ENCODE measurements at places on chromosomes 1 and 21.

DNA sequence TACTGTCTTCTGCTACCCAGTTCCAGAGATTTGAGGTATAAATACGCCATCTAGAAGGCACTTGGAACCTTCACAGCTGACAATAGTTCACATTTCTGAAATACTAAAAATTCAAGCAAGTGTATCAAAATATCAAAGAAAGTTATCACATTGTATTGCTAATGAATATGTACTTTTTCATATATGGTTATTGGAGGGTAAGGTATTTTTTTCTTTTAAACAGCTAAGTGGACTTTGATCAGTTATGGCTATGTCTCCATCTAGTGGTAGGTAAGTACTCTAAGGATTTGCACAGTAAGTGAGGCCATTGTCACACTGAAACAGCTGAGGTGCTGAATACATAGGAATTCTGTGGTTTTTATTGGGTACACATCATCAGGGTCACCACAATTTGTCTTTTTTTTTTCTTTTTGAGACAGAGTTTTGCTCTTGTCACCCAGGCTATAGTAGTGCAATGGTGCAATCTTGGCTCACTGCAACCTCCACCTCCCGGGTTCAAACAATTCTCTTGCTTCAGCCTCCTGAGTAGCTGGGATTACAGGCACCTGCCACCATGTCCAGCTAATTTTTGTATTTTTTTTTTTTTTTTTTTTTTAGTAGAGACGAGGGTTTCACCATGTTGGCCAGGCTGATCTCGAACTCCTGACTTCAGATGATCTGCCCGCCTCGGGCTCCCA, 49.1 kb upstream of the CR2 start:
- DNase-seq = no peak

DNA sequence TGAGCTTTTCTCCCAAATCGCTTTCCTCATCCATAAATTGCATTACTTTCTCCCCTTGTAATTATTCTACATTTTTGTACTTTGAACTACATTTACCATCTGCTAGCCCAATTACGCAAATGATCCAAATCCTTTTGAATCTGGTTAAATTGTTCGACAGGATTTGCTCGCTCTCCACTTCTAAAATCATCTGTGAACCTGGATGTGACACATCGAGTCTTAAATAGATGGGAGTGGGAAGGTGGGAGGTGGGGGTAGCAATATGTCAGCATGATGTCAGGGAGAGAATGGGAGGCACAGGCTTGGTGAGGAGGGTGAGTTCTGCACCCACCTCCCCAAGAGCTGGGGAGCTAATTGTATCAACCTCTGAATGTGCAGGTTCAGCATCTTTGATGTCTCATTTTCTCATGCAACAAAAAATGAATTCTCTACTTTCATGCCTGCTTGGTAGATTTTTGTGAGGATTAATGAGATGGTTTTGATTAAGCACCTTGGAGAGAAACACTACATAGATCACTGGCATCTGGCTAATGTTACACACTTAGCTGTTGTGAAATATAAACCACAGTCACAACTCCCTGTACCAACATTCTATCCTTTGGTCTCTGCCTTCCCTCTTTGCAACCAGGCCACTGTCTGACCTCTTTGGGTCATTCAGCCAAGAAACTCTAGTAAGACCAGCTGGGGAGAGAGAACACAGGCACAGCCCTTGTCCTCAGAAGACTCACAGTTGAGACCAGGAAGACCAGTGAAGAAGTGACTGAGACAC, 165.1 kb downstream of the DAB1 start:
- no peak for DNase-seq

GRCh38 chr1:206012086-206012859, 9.1 kb upstream of the RAB7B start:
- peak; percentile 14 for DNase-seq

GRCh38 chr1:7960867-7961215, 670 bp upstream of the PARK7 start:
- no peak for DNase-seq

DNA sequence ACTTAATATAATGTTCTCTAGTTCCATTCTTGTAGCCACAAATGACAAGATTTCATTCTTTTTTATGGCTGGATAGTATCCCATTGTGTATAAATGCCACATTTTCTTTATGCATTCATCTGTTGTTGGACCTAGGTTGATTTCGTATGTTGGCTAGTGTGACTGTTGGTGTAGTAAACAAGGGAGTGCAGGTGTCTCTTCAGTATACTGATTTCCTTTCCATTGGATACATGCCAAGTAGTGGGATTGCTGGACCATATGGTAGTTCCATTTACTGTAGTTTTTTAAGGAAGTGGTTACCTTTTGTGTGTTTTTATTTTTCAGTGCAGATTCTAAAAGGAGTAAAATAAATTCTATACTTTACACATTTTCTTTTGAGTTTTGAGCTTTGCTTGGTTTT, 5.7 kb downstream of the PARK7 start:
- DNase-seq = no peak

DNA sequence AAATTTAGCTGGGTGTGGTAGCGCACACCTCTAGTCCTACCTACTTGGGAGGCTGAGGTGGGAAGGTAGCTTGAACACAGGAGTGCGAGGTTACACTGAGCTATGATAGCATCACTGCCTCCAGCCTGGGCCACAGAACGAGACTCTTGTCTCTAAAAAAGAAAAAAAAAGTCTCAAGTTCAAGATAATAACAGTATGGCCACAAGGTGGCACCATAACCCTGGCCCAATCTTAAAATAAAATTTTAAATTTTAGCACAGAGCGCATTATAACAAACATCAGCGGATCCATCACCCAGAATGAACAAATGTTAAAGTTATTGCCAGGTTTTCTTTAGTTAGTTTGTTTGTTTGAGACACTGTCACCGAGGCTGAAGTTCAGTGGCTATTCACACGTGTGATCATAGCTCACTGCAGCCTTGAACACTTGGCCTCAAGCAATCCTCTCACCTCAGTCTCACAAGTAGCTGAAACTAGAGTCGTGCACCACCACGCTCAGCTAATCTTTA, 2.9 kb upstream of the HTR6 start:
- peak; percentile 54 for DNase-seq

DNA sequence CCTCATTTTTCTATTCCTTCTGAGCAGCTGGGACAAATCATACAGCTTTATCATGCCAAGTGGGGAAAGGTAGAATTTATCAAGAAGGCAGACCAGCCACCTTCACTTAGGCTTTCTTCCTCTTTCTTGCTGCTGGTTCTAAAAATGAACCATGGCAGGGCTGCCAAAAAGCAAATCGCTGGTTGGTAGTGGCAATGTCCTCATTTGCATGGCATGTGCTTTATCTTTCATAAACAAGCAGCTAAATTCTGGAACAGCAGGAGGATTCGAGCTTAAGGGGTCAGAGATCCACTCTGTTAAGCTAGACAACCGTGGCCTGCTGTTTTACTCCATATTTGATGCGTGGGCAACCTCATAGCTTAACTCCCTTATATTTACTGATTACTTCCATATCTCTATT, 91.3 kb downstream of the RPE65 start:
- no peak for DNase-seq

DNA sequence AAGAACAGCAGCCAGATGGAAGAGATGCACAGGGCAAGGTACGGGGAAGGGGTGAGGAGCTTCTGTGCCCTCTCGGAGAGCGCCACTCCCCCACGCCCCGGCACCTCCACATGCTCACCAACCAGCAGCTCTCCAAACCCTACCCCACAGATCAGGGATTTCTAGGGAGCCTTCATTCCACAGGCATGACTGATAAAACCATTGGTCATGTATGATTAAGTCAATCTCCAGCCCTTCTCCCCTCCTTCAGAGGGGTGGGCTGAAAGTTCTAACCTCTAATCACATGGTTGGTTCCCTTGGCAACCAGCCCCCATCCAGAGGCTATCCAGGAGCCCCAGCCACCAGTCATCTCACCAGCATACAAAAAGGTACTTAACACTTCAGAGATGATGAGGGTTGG, 144.7 kb downstream of the TGFBR3 start:
- DNase-seq = no peak

GRCh38 chr21:33802481-33802880, 113.1 kb downstream of the ATP5PO start:
- DNase-seq = no peak

DNA sequence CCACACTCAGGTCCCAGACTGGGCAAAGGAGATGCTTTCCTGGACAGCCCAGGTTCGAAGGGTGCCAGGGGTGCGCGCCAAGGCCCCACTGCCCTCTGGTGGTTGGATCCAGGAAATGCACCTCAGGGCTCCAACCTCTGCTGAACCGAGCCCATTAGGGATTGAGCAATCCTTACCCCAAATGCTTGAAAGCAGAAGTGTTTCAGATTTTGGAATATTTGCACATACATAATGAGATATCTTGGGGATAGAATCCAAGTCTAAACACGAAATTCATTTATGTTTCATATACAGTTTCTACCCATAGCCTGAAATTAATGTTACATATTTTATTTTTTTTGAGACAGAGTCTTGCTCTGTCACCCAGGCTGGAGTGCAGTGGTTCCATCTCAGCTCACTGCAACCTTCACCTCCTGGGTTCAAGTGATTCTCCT, 57.4 kb downstream of the SLC9A1 start:
- peak; percentile 73 for DNase-seq

DNA sequence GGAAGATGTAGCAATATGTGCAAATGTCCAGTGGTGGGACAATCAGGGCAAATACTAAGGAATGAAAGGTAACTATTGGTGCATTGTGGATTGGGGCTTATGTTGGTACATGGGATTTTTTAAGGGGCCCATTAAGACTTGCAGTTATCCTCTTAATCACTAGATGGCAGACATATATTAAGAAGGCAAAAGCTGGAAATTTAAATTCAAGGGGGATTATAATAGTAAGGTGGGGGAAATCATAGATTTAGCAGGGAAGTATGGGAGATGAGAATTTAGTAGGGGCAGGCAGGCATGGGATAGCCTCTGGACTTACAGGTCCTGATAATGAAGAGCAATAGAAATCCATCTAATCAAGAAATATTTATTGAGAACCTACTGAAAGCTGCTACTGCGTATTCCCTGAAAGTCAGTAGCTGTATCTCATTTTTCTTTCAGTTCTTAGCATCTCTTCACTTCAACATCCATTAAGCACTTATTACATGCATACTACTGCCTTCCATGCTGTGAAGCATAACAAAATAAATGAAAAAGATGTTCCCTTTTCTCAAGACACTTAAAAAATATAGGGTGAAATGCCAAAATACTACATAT, 251.8 kb downstream of the CRB1 start:
- DNase-seq = no peak

- no peak for DNase-seq
Observed at GRCh38 chr1:229596925-229597699, 28.8 kb downstream of the TAF5L start.

DNA sequence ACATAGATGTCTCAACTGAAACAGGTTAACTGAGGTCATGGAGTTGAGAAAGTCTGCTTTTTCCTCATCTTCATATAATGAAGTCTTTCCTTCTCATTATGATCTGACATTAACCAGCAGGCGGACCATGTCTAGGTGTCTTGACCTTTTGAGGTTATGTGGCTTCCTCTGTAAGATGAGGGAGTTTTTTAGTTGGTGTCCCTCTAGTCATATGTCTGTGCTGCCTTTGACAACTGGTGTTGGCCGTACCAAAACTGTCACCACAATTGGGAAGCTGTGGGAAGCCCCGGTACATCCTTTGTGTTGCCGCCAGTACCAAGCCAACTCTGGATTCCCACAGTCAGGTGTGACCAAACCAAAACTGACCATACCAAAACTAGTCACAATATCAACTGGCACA, 105.1 kb downstream of the PBX1 start:
- DNase-seq = no peak

DNA sequence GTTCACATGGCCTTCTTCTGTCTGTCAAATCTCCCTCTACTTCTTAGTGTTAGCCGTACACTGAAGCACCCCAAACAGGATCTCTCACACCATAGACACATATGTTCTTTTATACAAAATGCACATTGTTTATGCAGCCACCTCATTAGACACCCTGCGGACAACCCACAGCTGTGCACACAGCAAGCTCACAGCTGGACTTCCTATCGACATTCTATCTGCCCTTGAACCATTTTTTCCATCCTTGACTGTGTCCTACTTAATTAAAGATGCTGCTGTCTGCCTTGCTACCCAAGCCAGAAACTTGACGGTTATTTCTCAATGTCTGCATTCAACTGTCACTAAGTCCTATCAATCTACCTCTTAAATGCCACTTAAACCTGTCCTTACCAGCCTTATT, 3.2 kb upstream of the ZBTB21 start:
- no peak for DNase-seq

DNA sequence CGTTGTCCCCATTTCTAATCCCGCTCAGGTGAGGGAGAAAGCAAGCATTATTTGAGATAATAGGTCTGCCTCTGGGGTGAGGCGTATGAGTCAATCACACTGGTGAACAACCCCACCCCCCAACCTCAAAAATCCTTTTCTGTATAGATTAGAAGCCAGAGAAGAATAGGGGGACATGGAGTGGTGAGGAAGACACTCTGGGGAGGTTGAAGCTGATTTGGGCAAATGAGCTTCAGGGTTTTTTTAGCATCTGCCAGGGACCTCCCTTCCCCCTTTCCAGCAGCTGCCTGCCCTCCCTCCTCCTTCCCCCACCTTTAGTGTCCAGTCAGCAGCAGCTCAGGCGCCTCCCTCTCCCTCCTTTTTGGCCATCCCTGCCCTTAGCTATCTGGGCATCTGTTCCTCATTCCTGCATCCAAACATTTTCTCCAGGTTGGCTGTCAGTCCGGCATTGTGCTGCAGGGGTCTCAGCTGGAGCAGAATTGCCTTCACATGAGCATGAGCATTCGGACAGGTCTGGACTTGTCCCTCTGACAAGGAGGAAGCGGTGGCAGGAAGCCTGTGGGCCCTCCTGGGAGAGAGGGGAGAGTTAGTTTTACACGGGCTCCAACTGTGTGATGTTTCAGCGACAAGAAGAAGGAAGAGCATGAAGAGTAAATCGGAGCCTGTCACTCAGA, 30.8 kb upstream of the PTGFRN start:
- DNase-seq = peak; percentile 10

DNA sequence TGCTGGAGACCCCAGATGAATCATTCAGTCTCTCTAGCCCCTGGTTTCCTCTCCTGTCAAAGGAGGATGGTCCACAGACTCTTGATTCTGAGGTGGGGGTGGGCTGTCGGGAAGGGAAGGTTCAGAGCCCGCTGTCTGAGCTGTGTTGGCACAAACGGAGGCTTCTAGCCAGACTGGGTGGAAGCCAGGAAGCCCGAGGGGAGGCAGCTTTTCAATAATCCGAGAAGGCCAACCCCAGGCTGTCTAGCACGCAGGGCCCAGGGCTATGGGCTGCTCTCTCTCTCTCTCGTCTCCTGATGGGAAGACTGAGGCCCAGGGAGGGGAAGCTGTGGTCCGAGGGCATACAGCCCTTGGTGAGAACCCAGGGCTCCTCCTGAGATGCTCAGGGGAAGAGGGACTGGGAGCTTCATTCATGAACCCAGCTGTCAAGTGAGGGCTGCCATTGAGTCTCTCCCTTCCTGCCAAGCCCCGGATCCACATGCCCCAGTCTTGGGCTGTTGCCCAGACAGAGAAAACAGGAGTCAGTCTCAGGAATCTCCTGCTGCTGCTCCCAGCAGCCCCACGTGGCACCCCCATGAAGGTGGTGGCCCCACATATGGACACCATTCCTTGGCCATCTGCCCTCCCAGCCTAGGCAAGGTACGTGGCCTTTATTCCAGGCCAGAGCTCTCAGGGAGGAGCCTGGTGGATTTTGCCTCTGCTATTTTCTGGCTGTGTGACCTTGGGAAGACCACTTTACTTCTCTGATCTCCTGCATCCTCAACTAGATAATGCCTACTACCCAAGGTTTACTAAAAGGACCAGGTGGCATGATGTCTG, 44.4 kb downstream of the RAP1GAP start:
- no peak for DNase-seq

All from activated CD4-positive, alpha-beta T cell treated with anti-CD3 and anti-CD28 coated beads for 4 hours (primary cell).